ENCODE measurements at places on chromosomes 4 and X.

- DNase-seq = no peak
Measured at GRCh38 chrX:73563738-73564068, 706 bp downstream of the CHIC1 start.

DNA sequence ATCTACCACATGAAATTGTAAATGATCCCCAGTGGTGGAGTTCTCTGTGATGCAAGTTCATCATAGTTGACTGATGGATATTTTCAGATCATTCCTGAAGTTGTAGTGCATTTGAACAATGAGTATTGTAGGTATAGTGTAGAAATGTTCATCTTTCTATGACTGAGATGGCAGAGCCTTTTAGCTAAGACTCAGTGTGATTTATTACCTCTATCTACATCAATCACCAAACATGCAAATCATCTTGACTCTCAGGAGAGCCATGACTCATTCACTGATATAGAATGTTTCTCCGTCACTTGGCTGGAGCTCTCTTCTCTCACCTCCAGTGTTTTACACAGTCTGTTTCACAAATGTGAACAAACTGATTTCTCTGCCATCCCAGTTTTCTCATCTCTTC, 392.6 kb downstream of the IL1RAPL1 start:
- no peak for DNase-seq

DNA sequence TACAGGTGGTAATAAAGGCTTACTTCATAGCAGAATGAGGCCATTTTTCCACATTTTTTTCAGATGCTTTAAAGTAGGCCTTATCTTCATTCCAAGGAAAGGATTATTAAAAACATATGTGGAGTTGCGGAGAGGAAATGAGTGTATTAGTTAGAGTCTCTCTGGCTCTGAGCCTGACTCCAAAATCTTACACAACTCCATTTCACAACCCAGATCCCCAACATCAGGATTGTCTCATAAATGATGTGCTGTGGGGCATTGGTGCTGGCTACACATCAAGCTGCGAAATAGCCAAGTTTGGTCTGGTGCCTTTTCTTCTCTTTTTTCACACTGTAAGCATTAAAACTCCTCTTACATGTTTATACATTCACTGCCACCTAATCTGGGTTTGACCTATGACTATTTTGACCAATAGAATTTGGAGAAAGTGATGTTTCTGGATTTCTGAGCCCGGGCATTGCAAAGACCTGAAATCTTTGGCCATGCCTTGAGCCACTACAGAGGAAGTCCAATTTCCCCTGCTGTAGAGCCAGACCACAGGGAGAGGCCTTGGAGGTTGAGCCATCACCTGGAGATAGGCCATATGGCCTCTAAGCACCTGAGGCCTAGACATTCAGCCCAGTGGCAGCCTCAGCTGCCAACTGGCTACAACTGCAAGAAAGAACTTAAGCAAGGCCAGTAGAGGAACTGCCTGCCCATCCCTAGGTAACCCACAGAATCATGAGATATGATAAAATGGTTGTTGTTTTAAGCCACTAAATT, 16.7 kb upstream of the SOD3 start:
- DNase-seq = no peak

DNA sequence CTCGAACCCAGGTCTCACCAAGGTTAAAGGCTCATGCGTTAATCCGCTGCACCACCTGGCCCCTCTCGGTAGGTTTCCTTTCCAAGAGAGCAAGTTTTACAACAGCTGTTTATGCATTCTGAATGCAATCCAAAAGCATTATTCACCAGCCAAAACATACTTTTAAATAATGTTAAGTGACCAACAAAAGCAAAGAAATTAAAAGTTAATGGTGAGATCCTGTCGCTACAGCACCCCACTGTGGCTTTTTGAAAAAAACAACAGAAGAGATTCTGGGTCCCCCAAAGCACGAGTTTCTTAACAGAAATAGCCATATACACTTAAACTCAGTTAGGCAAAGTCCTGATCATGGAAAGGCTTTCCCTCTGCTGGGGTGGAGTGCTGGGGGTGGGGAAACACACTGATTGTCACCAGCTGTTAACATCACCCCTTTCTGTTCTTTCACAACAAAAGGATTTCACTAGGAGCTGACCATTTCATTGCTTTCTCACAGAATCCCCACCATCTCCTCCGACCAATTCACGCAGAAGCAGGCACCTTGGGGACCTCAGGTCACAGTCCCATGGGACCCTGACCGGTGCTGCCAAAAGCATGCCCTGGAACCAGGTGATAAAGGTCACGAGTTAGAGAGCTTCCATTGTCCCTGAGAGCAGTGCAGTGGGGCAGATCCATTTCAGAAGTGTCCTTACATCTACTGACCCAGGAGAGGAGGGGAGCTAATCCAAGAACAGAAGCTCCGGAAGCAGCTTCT, 51.2 kb downstream of the ZNF827 start:
- no peak for DNase-seq

DNA sequence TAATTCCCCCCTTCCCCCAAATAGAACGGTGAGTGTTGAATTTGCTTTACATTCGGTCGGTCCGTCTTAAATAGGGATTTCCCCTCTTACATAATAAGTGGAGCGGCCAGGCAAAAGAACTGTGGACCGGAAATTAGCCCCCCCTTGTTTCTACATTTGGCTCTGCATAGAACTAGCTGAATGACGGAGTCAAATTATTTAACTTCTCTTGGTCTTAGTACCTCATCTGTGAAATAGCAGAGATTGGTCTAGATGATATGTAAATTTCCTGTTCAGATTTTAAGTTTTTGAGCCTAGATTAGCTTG, 1.3 kb downstream of the SPATA18 start:
- DNase-seq = no peak

DNA sequence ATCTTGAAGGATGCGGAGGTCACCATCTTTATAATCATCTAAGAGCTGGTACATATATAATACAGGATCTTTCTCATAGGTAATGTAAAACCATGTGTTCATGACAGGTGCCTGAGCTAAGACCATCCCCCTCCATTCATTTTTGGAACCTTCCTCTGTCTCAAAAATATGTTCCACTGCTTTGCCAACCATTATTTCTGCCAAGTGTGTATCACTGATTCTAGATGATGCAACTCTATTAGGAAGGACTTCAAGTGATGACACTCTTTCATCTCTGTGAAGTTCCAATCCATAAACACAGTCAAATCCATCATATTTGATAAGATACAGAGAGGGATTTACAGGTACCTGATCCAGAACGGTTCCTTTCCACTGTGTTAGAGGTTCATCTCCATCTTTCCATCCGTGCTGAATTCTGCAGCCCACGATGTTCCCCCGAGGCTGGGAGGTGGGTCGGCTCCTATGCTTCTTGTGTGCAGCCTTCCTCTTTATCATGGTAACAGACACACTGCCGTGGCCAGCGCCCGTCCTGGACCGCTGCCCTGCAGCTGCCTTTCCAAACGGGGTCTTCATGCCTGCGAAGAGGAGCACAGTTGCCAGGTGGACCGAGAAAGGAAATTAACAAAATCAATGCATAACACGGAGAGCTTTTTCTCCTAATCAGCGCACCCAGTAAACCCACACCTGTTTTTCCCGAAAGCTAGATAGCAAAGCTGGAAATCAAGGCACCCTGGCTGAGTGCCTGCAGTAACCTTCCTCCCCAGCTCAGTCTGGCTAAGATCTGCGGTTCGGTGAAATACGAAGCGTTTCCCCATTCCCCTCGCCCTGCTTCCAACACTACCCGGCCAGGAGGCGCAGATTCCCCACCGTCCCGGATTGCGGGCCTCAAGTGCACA, 718 bp downstream of the SPIN3 start:
- DNase-seq = no peak

DNA sequence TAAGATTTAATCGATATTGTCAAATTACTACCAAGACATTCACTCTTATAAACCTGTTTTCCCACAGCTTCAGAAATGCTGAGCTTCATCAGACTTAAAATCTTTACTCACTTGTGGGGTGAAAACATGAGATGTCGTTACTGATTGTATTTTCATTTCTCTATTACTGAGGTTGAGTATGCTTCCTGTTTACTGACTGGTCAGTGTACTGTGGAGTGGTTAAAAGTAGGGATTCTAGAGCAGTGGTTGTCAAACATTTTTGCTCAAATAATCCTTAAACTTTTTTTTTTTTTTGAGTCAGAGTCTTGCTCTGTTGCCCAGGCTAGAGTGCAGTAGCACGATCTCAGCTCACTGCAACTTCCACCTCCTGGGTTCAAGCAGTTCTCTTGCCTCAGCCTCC, 50.3 kb downstream of the NSUN7 start:
- DNase-seq = no peak

DNA sequence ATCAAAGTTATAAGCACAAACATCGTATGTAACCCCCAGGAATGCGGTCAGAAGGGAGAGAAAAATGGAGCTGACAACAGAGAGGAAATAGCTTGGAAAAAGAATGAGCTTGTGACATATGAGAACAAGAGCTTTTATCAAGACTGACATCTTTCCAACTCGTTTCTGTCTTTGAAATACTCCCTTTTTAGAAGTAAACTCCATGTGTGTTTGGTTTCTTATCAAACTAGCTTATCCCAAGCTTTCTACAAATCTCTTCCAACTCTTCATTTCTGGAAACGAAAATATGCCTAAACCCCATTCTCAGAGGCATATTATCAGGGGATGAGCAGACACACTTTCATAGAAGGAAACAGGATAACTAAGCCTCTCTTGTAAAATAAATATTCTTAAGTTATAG, 235.4 kb downstream of the NAF1 start:
- DNase-seq = no peak

GRCh38 chr4:48954314-48954713, 31.8 kb upstream of the CWH43 start:
- no peak for DNase-seq

DNA sequence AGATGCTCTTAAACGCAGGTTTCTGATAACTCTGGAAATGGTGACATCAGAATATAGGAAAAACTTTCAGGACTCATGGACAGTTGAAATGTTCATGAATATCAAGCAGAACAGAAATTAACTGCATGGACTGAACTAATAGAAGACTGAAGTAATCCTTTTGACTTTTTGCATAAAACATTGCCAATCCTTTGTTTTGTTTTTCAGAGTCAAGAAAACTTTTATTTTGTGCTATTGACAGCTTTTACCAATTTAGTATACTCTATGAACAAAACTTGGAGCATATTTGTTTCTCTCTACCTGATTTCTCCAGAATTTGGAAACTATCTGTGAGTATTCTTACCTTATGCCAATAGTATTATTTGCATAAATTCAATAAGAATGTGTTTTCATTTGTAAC, 61.2 kb upstream of the HMX1 start:
- no peak for DNase-seq

- no peak for DNase-seq
Measured at GRCh38 chr4:140236654-140237169, 82.7 kb upstream of the MAML3 start.

DNA sequence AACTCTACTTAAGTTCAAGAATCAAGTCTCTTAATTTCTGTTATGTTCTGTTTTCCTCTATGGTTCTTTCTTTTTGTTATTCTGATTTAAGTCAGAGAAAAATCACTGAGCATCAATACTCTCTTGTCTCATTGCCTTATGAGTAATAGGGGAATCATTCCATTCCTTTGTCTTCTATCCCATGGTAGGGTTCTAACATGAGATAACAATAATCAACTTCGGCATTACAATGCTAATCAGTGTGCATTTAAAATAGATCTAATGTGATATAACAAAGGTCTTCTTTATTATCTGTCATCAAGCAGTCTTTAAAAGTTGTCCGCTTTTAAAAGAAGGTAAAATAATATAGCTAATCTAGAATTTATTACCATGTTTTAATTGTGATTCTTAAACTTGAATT, 446.9 kb downstream of the IL15 start:
- DNase-seq = no peak

Measured in activated CD4-positive, alpha-beta T cell treated with anti-CD3 and anti-CD28 coated beads for 4 hours (primary cell).